ENCODE measurements at places on chromosomes 2 and 18.
A peak's percentile ranks its signal among the peaks of the same experiment; 100 is the strongest.

GRCh38 chr2:12317814-12318426, 398.8 kb upstream of the TRIB2 start:
- DNase-seq = peak; percentile 83

DNA sequence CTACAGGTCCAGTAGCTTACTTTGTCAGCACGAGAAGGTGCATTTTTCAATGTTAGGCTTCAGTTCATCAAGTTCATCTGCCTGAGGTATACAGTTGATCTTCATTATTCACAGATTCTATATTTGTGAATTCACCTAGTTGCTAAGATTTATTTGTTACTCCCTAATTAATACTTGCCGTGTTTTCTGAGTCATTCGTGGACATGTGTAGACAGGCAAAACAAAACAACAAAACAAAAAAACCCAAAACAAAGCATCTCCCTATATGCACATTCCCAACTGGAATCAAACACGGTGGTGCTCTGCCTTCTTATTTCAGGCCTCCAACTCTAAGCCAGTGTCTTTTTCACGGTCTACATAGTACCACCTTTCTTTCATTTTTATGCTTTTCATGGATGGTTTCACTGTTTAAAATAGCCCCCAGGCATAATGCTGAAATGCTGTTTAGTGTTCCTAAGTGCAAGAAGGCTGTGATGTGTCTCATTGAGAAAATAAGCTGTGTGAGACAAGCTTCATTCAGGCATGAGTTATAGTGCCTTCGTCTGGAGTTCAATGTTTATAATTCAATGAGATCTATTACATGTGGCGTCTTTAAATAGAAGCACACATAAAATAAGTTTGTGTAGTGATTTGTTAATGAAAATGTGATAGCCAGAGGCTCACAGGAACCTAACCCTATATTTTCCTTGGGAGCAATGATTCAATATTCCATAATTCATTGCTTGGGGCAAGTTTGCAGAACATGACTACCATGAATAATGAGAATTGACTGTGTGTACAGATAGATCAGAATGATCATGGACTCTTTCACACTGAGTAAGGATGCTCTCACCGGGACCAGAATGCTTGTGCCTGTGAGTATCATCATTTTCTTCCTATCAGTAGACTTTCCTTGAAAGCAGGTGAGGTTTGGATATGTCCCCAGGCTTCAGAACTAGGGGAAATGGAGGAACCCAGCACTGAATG, 24.6 kb downstream of the ITGB6 start:
- no peak for DNase-seq

- no peak for DNase-seq
These were observed 20.0 kb downstream of the CCDC138 start for GRCh38 chr2:108806371-108807113.

DNA sequence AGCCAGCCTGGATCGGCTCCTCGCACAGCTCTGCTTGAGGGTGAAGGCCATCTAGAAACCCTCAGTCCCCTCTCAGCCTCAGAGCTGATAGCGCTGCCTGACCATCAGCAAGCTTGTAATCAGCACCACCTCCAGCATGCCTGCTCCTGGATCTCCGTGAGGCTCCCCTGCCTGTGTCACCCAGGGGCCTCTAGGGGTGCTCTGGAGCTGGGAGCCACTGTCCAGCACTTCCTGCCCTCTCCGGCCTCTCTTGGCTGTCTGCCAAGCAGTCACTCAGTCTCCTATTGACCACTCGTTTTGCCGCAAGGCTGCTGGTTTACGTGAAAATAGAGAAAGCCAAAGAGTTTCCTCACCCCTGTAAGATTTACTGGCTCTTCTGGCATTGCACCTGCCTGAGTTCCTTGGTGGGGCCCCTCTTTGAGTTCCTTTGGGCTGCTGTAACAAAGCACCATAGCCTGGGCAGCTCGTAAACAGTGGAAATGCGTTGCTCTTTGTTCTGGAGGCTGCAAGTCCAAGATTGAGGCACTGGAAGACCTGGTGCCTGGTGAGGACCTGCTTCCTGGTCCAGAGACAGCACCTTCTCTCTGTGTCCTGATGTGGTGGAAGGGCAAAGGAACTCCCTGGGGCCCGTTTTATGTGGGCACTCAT, 17.9 kb downstream of the CAPN10 start:
- no peak for DNase-seq

- DNase-seq = no peak
These were observed 39.3 kb downstream of the RTP5 start for GRCh38 chr2:241908686-241909420.

DNA sequence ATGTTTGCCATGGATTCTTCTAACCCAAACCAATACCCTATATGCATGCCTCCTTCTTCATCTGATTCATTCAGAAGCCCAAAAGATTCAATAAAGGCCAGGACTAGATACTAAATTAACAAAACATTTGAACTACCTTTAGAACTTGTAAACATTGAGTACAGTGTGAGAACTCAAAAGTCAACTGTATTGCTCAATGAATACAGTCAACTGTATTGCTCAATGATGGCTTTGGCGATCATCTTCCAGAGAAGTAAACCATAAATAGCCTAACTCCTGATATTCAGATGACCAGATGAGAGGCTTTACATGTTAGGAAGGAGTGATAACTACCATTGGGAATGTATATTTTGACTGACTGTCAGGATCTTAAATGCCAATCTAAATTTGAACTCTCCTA, 206.5 kb upstream of the ITGA4 start:
- DNase-seq = no peak

DNA sequence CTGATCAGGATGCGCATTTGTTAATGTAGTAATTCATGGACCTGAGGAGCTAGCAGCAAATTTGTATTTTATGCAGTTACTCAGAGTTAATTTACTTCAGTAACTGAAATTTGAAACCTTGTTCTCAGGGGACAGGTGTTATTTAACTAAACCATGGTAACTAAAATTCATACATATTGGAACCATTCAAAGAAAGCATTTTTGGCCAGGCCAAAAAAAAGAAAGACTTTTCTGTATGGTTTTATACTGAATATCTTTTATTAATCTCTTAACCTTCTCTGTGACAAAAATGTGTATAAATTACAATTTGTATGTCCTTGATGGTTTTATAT, 4.4 kb upstream of the KLHL23 start:
- DNase-seq = no peak

Data from fibroblast of skin of scalp (primary cell).